Renal cortex interstitium (tissue), 15 donors: ENCODE measurements at places on chromosomes 3 and 15.

DNA sequence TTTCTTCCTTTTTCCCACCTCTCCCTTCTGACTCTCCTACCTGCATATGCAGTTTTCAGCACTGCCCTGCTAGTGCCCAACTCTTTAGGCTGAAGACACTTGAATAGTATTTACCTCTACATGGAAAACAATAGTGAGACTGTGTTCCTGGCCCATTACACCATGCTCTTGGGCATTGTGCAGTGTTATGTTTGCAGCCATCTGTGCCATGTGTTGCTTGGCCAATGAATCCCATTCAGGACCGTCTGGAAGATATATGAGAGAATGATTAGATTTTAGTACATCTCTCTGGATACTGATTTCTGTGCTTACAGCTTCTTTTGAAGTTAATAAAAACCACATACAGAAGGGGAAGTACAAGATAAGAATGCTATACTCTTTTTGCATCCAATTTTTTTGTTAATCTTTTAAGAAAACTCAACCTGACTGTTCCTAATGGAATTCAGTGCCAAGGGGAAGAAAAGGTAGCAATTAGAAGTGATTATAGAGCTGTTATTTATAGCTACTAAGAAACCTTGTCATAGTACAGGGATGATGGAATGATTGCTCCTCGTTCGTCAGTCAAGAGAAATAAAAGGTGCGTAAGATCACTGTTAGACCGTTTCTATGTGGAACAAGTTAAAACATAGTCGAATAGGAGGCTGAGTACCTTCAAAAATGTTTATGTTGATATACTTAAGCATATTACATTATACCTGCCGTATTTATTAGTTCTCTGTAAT lies 58.9 kb downstream of the TMEM41A start:
- no peak for DNase-seq

DNA sequence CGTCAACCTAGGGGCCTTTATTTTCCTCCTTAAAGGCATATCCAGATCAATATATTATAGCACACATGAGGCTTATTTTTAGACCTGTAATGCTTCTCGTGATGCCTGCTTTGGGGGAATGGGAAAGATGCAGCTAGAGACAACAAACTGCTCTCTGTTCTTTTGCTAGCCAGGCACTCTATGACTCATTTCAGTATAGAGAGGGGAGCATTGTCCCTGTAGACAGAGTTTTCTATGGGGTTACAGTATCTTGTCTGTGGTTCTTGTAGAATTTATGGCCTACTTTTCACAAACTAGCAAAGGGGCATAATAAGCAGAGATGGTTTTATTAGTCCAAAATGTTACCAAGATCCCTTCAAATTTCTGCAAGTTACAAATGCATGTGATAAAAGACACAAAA lies 305.6 kb downstream of the LSAMP start:
- DNase-seq, result no peak

DNA sequence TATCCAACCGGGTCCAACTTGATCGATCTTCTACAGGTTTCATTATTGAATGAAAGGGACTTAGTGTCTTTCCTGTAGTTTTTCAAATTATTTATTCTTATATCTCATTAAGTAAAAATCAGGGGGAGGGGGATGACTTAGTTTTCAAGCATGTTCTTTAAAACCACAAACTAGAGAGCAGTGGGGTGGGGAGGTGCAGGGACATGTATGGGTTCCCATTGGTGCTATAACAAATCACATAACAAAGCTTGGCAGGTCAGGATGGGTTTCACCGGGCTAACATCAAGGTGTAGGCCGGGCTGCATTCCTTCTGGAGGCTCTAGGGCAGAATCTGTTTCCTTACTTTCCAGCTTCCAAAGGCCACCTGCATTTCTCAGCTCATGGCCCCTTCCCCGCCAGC lies 32.7 kb downstream of the CCNL1 start:
- no peak for DNase-seq

- DNase-seq, result no peak
These were observed 46.5 kb downstream of the SYNPR start for GRCh38 chr3:63324621-63325020.

DNA sequence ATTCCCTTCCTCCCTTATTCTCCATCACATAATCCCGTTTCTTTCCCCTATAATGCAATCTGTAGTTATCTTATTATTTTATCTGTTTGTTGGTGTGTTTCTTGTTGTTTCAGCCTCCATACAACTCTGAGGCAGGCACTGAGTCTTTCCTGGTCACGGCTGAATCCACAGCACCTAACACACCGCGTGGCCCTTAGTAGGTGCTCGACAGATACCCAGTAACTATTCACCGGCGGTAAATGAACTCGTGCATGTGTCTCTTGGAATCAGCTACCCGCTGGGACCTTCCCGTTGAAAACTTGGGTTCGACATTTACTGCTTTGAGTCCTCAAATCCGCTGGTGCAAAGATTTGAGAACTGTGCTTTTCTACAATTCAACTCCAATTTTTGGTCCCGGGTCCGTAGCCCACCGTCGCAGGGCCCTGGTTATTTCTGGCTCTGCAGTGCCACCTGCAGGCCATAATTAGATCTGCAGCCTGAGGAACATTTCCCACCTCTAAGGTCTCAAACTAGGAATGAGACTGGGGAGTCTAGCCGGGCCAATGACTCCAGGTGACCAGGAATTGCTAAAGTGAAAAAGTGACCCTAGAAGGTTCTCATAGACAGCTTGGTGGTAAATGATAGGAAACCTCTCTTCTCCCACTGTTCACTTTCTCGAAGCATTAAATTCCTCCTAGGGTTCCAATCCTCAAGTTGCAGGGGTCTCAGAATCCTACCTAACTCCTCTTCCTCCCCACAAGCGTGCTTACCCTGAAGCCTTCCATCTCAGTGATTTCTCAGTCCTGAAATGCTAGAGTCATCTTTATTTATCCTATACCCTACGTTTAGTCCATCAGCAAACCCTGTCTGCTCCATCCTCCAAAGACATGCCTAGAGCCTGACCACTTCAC lies 40.0 kb upstream of the TRH start:
- peak; percentile 44 for DNase-seq
